ENCODE measurements at places on chromosomes 5 and 9.

DNA sequence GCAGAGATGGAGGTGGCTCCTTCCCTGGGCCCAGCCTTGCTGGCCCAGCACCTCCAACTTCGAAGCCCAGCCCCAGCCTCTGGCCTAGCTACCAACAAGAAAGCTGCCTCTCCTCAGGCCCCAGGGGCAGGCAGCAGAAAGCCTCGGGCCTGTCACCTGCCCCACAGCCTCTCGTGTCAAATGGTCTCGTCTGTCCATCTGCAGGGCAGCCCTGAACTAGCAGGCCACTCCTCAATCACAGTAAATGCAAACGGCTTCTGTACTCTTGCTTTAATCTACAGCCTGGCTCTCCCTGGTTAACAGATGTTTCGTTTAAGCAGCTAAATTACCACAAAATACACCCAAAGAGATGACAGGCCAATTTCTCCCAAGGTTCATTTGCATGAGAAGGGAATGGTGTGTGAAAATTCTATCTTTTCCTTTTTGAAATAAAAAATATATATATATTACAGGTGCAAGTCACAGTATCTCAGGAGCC is 21.5 kb downstream of the VAV2 start:
- DNase-seq: peak; percentile 52

GRCh38 chr5:8523501-8523900 is 654.6 kb downstream of the MTRR start:
- DNase-seq: no peak

- no peak for DNase-seq
Measured at GRCh38 chr5:123157791-123158581, 68.9 kb downstream of the PRDM6 start.

DNA sequence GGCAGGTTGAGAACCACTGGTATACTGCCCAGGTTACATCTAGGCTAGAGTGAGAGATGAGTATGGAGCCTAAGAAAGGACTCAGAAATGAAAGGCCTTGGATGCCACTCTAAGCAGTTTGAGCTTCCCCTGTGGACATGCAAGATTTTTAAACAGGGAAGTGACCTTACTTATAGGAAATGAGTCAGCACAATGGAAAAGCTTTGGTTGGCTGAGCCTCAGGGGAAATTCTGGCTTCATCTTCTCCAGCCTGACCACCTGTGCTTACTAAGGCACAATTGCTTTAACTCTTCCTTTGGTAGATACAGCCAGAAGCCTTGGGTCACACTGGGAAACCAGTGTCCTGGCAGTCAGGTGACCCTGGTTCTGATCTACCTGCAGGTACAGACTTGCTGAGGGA is 380.2 kb upstream of the ZNF462 start:
- DNase-seq: no peak

DNA sequence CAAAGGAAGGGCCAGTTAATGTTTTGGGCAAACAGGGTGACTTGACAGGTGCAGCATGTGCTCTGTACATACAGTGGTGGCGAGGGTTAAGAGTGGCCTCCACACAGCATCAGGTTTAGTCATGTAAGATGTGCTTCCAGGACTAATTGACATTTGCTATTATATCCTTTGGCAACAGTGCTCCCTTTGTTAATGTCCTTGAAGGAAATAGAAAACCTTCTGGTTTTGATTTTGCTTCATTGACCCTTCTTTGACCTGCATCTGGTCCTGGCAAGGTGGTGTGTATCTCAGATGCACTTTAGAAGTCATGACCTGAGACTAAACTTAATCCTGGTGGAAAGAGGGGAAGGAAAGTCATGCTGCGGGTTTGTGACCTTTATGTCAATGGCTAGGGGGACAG is 440.0 kb downstream of the ENC1 start:
- DNase-seq: no peak

DNA sequence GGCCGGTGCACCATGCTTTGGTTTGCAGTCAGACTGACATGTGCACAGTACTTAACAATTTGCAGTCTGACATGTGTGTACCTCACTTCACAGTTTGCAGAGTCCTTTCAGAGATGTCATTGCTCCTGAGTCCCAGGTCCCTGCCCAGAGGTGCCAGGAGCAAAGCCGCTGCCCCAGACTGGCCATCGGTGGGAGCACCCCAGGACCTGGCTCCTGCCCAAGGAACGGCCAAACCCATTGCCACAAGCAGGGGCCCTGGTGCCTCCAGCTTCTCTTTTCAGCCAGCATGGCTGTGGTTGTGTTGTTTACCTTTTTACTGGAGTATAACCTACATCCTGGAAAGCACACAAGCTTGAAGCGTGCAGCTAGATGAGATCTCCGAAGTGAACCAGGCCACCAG is 28.6 kb downstream of the RASGEF1C start:
- DNase-seq: no peak

- DNase-seq: no peak
Measured at GRCh38 chr9:91177661-91178280, 183.9 kb downstream of the AUH start.

DNA sequence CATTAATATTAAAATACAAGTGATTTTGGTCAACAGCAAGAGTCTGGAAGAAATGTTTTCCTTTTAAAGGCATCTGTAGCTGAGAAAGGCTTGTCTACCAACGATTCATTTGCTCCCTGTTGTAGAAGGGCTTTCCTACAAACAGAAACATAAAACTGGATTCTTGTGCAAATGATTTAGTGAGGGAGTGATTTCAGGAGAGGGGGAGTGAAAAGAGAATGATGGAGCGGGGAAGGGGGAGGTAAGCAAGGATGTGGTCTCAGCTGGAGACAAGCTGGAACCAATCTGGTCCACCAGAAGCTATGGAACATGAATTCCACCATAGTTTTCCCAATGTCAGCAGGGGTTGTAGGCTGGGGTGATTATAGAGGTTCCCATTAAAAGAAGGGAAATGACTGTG is 196.3 kb downstream of the FBXO4 start:
- no peak for DNase-seq

GRCh38 chr5:108900668-108901067 is 153.0 kb downstream of the FER start:
- no peak for DNase-seq

GRCh38 chr5:119333421-119333851 is 22.4 kb upstream of the TNFAIP8 start:
- no peak for DNase-seq

- DNase-seq: peak; percentile 79
Measured at GRCh38 chr9:33081128-33081851, 4.8 kb upstream of the SMU1 start.

- peak; percentile 19 for DNase-seq
Measured at GRCh38 chr9:74322661-74323314, 174.3 kb upstream of the RORB start.

GRCh38 chr5:181129601-181130000 is 1.4 kb downstream of the OR2V1 start:
- no peak for DNase-seq

DNA sequence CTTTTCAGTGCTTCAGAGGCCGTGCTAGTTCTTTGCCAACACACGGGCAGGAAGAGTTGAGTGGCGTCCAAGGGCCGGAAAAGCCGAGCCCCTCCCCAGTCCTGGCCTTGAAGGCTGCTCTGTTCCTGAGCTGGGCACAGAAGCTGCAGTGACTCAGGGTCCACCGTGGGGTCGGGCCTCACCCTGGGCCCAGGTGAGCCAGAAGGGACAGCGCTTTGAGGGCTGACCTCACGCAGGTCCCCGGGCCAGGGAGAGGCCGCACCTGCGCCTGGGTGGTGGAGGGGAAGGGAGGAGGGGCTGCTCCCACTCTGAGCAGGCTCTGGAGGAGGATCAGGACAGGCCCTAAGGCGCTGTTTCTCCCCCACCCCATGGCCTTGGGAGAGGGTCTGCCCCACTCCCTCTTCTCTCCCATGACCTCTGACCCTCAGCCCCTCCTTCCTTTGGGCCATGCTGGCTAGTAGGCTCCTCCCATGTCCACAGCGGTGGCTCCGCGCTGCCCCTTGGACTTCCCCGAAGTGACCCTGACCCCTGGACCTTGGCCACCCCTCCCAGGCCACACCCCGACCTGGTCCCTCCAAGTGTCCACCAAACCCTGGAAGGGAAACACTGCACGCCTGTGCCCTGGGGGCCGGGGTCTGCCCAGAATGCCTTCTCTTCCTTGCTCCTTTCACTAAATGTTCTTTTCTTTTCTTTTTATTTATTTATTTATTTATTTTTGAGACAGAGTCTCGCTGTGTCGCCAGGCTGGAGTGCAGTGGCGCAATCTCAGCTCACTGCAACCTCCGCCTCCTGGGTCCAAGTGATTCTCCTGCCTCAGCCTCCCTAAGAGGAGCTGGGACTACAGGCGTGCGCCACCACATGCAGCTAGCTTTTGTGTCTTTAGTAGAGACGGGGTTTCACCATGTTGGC is 19.7 kb upstream of the SLC6A19 start:
- no peak for DNase-seq

- no peak for DNase-seq
Measured at GRCh38 chr5:143471041-143471509, 67.6 kb upstream of the NR3C1 start.

GRCh38 chr5:105392122-105392709 is 1829.6 kb upstream of the NUDT12 start:
- no peak for DNase-seq

- no peak for DNase-seq
Measured at GRCh38 chr9:114409103-114409780, 21.5 kb upstream of the AKNA start.

- DNase-seq: peak; percentile 50
Measured at GRCh38 chr5:80238778-80239679, 16.8 kb downstream of the SERINC5 start.

DNA sequence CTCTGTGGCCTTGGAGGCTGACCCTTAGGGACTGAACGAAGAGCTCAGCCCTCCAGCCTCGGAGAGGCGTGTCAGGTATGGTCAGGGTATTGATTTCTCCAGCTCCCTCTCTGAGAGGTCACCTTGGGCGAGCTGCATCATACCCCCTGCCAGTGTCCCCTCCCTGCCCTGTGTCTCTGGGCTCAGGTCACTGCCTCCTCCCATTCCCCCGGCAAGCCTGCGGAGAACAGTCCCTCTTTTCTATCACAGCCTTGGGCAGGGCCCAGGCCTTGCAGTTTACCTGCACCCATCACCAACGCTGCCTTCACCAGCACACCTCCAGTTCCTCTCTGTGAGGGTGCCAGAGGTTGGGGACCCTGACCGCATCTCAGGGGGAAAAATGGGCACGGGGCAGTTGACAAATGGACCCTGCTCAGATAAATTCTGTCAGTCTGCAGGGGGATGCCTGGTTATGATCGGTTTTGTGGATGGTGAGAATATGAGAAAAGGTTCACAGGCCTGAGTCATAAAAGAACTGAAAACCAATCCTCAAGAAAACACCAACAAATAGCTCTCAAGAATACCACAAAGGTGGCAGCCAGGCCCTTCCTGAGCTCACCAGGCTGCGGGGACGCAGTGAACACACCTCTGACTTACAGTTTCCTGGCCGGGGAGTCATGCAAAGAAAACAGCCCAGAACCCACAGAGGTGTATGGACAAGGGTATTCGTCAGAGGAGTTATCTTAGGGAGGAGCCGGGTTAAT is 24.7 kb upstream of the RXRA start:
- no peak for DNase-seq

DNA sequence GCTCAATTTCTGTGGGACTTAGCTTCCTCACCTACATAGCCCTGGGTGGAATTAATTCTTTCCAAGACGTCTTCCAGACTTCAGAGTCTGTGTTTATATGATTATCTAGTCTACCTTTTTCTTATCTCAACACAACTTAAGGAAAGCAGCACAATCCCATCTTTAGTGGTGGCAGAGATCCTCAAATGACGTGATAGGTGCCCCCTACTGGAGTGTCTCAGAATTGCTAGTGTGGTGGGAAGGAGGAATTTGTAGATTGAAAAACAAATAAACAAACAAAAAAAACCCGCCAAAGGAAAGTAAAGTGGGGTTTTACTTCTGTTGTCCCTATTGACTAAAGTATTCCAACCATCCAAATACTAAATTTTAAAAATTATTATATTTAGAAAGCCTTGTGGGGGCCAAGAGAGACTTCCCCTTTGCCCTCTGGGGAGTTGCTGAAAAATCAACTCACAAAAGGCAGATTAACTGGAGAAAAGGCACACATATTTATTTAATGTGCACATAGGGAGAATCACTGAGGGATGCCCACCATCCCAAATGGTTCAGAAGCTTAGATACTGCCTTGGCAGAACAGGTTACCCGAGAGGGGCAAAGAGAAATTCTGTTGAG is 283.3 kb downstream of the TMEM167A start:
- no peak for DNase-seq

- DNase-seq: no peak
Measured at GRCh38 chr5:136197462-136198142, 4.6 kb upstream of the SMIM32 start.

GRCh38 chr5:125057912-125058826 is 311.7 kb upstream of the ZNF608 start:
- peak; percentile 69 for DNase-seq

GRCh38 chr5:126137891-126138280 is 285.3 kb upstream of the GRAMD2B start:
- DNase-seq: no peak

GRCh38 chr9:85451680-85452079 is 290.1 kb downstream of the AGTPBP1 start:
- no peak for DNase-seq

DNA sequence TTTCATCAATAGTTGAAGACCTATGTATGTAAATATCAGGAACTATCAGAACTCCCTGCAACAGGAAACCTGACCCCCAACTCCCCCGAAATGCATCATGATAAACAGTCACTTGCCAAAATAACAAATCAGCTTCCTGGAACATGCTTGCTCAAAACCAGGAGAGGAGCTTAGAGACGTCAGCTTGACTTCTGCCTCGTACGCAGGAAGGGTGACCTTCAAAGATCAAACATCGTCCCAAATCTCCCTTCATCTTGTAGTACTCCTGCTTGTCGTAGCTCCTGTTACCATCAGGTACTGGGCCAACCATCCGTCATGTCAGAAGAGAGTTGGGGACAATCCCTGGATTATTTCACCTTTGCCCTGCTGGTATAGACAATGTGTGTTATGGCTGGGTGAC is 396.1 kb downstream of the GADD45G start:
- no peak for DNase-seq

DNA sequence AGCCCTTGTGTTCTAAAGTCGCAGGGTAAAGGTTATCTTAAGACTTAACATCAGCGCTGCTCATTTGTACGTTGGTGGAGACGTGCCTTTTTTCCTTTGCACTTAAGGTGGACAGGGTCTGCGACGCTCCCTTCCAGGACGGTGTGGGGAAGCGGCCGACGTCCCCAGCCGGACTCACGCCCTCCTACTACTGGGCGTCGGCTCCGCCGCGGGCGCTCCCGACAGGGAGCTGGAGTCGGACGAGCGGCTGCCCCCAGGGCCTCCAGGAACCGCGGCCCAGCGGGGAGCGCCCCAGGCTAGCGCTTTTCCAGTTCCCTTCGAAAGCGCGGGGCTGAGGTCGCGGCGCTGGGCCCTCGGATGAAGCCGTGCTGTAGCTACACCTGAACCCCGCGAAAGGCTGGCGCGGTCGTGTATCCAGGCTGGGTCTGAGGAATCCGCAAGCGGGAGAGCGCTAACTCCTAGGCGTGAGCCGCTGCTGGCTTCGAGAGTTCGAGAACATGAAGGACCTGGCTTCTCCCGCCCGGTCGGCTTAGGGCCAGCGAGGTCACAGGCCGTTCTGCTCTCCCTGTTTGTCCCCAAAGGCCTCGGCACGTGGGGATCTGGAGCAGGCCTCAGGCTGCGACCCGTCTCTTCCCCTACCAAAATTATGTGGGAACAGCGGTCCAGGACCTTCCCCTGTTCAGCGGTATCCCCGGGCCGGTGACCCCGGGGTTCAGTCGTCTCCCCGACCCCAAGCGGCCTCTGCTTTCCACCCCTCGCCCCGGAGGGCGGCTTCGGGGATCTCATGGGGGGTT is 3.8 kb upstream of the DMRT3 start:
- DNase-seq: no peak

- peak; percentile 98 for DNase-seq
Measured at GRCh38 chr9:124011460-124012301, at the start of gene LHX2. Gene LHX2, plus strand, starts transcription at chr9:124011768. Its CDS starts 581 bp downstream, at chr9:124012349.
